ENCODE measurements at places on chromosomes 7 and 10.

DNA sequence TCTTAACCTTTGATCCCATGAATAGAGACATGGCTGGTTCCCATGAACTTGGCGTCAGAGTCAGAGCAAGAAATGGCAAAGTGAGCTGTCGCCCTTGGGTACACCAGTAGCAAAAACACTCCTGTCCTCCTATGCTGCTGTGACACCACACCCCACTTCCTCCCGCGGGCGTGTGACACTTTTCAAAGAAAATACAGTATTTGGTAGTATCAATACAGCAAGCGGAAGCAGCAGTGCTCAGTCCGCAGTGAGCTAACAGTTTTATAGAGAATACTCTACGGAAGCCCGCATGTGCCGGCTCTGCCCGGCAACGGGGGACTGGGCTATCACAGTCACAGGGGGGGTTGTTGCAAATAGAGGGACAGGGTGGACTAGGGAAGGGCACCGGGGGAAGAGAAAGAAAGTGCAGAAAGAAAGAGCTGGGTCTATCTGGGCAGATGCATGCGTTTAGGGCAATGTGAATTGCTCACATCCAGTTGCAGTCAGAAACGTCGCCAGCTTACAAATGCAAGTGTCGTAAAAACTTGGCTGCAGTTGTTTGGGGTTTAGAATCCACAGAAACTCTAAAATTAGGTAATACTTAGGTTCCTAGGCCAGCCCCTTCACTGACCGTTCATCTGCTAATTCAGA lies 49.8 kb downstream of the PRKCQ start:
- DNase-seq = no peak

DNA sequence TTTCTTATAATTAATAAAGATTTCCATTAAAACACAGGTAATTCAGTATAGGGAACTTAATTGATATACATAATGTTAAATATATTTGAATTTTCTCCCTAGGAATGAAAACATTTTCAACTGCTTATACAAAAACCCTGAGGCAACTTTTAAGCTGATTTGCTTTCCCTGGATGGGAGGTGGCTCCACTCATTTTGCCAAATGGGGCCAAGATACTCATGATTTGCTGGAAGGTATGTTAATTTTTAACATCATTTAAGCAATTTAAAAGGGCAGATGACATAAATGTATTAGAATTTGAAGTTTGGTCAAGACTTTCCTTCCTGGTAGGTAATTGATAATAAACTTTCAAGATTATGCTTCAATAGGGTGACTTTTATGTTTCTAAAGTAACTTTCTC lies 5.8 kb downstream of the OLAH start:
- DNase-seq = no peak

- no peak for DNase-seq
Measured at GRCh38 chr7:136998495-136998894, 130.0 kb downstream of the CHRM2 start.

GRCh38 chr10:71080381-71081228 lies 131.8 kb upstream of the UNC5B start:
- DNase-seq = no peak
